Thymus (tissue), 14 donors: ENCODE measurements at places on chromosomes 12 and 14. TPM values are rescaled to one million over a fixed set of nuclear protein-coding genes. Genes with fewer than 3 reads are reported as not detected.

GRCh38 chr14:72975770-72976169, 49.5 kb downstream of the DCAF4 start:
- no peak for DNase-seq

DNA sequence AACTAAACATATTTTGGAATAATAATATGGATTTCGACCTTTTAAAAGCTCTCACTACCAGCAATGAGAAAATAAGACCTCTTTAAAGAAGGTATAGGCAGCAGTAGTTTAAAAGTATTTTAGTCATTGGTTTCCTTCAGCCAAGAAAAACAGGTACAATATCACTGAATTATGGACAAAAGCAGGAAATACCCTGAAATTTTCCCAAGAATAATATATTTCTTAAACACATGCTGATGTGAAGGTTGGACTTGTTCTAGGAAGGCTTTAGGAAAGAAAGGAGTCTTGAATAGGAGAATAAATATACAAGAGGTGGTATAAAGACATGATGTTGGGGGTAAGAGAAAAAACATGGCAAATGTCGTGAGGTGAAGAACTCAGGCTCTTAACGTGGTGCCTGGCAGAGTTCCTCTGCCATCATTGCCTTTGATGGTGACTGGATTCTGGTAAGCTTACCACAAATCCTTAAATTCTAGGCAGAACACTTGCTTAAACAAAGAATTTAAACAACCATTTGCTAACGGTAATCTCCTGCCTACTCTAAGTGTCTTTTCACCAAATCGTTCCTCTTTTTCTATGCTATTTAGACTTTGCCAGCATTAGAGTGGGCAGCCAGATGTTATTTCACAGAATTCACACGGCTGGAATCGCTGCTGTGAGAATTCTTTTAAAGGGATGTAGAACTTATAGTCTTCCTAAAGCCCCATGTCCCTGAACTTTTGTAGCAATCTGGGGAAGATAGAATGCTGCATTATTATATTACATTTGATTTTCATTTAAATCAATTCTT, 11.9 kb upstream of the NUDT4 start:
- no peak for DNase-seq

DNA sequence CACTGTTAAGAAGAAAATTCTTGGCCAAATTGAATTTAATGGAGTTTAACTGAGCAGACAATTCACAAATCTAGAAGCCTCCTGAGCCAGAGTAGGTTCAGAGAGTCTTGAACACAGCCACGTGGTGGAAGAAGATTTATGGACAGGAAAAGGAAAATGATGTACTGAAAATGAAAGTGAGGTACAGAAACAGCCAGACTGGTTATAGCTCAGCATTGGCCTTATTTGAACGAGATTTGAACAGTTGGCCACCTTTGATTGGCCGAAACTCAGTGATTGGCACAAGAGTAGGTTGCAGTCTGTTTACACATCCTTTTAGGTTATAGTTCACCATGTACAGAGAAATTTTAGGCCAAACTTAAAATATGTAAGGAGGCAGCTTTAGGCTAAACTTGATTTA, 9.9 kb downstream of the OAS2 start:
- no peak for DNase-seq

- DNase-seq: no peak
These were observed 15.4 kb upstream of the IFI27L2 start for GRCh38 chr14:94144765-94145164.

DNA sequence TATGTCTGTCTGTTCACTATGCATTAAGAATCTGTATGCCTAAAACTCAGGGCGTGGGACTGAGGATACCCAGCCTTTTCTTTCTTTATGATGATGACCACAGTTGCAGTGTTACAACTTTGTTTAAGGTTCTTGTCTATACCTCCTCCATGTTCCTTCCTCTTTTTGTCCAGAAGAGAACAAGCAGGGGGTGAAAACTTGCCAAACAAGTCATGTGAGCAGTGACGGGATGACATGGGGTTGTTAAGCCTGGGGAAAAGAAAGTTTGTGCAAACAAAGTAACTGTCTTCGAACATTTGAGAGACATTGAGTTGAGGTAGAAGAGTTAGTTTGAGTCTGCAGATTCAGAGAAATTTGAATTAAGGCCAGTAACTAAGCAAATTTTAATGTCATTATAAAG, 505.5 kb downstream of the NPAS3 start:
- DNase-seq: no peak

GRCh38 chr12:63958876-63959580, 114.5 kb downstream of the SRGAP1 start:
- DNase-seq: no peak

- DNase-seq: no peak
These were observed 88.9 kb upstream of the SOX5 start for GRCh38 chr12:24038211-24038997.

DNA sequence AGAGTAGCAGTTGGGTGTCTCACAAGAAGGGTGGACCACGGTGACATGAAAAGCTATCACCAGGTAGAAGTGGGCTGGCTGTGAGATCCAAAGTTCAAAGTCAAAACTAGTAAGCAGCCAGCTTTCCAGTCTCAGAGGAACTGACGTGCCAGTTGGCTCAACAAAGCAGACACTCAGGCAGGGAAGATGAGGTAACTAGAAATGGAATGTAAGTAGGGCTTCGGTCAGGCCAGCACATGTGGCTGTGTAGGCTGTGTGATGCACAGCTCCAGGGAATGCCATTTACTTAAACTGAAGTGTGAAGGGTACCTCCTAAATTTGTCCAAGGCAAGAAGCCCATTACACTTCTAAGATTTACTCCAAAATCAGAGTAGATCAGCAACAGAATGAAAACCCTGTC, 43.6 kb downstream of the PTPRR start:
- DNase-seq: no peak

Gene FLRT2
- 8.9 TPM for total RNA-seq

Gene PAPLN
- total RNA-seq: 8.7 TPM

Gene DPPA3
- 0.19 TPM for total RNA-seq

Gene CNPY2
- total RNA-seq: 92.4 TPM

Gene CEBPE
- 2.5 TPM for total RNA-seq
